Fibroblast of mammary gland (primary cell): ENCODE measurements at places on chromosomes 7 and 10.

GRCh38 chr10:119620241-119621077, 23.7 kb upstream of the TIAL1 start:
- peak; percentile 62 for DNase-seq

- peak; percentile 39 for DNase-seq
These were observed 217.8 kb upstream of the HPS1 start for GRCh38 chr10:98664329-98665042.

DNA sequence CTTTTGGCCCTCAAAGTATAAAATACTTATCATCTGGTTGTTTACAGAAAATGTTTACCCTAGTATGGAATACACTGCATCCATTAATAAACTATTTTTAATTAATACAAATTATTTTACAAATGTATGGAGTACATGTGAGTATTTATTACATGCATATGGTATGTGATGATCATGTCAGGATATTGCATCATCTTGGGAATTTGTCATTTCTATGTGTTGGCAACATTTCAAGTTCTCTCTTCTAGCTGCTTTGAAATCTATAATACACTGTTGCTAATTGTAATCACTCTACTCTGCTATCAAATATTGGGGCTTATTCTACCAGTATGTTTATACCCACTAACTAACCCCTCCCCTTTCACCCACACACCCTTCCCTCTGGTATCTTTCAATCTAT, 103.9 kb upstream of the THSD7A start:
- peak; percentile 1 for DNase-seq

DNA sequence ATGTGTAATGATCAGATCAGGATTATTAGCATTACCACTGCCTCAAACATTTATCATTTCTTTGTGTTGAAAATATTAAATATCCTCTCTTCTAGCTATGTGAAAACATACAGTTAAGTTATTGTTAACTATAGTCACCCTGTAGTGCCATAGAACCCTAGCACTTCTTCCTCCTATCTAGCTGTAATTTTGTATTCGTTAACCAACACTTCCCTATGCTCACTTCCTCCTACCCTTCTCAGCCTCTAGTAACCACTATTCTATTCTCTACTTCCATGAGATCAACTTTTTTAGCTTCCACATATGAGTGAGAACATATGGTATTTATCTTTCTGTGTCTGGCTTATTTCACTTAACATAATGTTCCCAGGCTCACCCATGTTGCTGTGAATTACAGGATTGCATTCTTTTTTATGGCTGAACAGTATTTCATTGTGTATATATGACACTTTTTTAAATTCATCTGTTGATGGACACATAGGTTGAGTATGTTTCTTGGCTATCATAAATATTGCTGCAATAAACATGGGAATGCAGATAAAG, 132.7 kb upstream of the RHOBTB1 start:
- DNase-seq, result no peak

- DNase-seq, result no peak
These were observed 5.3 kb downstream of the GET4 start for GRCh38 chr7:881441-882234.

DNA sequence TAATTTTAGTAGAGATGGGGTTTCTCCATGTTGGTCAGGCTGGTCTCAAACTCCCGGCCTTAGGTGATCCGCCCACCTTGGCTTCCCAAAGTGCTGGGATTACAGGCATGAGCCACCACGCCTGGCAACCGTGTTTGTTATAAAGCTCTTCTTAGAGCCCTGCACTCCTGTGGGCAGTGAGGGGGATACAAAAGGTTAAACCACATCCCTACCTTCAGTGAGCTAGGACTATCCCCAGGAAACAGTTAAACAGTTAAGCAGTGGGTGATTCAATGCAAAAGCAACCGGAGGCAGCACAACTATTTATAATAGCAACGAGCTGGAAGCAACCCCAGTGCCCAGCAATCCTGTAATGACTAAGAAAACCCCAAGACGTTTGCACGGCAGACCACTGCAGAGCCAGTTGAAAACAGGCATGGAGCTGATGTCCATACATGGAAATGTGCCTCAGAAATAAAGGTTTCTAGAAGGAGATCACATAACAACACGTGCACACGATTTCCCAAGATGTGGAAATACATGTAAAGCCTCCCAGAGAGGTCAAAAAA, 107.2 kb upstream of the LYZL2 start:
- DNase-seq, result peak; percentile 99

- DNase-seq, result no peak
These were observed 33.0 kb downstream of the PTPRE start for GRCh38 chr10:127939786-127940330.
